ENCODE measurements at places on chromosomes 1 and 21. TPM values are rescaled to one million over a fixed set of nuclear protein-coding genes. Genes with fewer than 3 reads are reported as not detected.

The GSTM2 gene
- 6.8 TPM for polyA plus RNA-seq

The KRTAP11-1 gene
- not detected for polyA plus RNA-seq

The BGLAP gene
- 2.5 TPM for polyA plus RNA-seq

The CELF3 gene
- polyA plus RNA-seq, result 89.0 TPM

The ST6GALNAC5 gene
- 57.3 TPM for polyA plus RNA-seq

The KRTAP12-2 gene
- not detected for polyA plus RNA-seq

The SELE gene
- not detected for polyA plus RNA-seq

The LENEP gene
- polyA plus RNA-seq, result 3.9 TPM

The VSIG8 gene
- 0.37 TPM for polyA plus RNA-seq

The PLA2G2D gene
- polyA plus RNA-seq, result not detected

The EXTL1 gene
- polyA plus RNA-seq, result 2.7 TPM

The IL24 gene
- polyA plus RNA-seq, result not detected

The UMODL1 gene
- polyA plus RNA-seq, result not detected

The ITLN2 gene
- polyA plus RNA-seq, result not detected

The LCA5L gene
- polyA plus RNA-seq, result 1.1 TPM
